ENCODE measurements at places on chromosomes 4 and X. TPM values are rescaled to one million over a fixed set of nuclear protein-coding genes. Genes with fewer than 3 reads are reported as not detected.
A peak's percentile ranks its signal among the peaks of the same experiment; 100 is the strongest.

- DNase-seq = no peak
These were observed 40.6 kb upstream of the DOCK11 start for GRCh38 chrX:118455013-118455412.

DNA sequence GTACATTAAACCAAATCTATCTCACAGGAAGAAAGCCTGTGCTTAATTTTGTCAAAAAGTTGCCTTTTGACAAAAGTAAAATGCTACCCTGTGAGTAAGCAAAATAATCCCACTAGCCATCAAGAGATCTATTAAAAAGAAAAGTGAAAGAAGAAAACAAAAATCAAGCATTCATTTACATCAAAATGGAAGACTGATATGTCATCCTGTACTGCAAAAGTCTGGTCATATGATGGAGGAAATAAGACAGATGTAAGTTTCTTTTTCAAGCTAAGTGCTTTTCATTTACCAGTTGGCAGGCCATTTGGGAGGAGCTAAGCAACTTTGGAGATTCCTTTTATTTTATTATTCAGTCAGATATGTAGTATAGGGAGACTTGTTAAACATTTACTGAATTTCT is 387.4 kb downstream of the SPOCK3 start:
- no peak for DNase-seq

The TNIP3 gene
- polyA plus RNA-seq = 0.15 TPM

- no peak for DNase-seq
These were observed 63.8 kb upstream of the ENPP6 start for GRCh38 chr4:184281231-184282139.

The AKAP17A gene
- polyA plus RNA-seq = 78.1 TPM

DNA sequence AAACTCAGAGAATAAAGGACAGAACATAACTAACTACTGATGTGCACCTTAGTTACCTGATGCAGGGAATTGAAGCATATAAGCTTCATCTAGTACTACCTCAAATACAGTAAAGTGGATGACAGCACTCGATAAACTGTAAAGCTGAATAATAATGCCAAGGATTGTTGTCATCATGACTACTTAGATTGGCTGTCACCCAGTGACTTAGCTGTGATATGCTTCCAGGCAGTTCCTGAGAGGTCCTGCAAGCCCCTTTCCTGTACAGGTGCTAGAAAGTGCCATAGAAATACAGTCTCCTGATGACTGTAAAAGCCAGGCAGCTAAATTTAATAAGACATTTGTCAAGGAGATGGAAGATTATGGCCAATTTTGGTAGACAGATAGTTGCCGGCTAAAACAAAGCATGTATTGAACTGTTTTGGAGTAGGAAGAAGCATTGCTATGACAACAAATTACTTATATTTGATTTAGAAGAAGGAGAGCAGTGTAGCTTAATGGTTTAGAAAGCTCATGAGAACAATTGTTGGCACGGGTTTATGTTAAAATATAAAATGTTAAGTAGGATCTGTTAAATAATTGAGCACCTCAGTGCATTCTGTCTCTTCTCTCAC is 29.7 kb downstream of the TMEM164 start:
- DNase-seq = no peak

DNA sequence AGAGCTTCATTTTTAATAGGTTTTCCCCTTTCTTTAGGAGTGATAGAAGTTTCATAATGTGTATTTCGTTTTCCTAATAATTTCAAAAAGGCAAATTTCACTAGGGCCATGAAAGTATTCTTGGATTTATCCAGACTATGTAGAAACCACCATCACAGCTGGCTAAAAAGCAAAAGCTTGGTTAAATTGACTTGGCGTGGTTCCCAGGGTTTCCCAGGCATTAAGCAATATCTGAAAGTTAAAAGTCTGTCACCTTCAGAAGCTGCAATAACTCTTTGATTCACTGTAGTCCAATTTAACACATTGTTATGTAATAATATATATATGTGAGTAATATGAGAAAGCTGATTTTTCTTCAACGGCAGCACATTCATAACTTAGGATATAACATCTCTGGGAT is 38.3 kb downstream of the NDNF start:
- DNase-seq = peak; percentile 62

- DNase-seq = no peak
These were observed 32.5 kb downstream of the SULT1B1 start for GRCh38 chr4:69727926-69728325.

The GAGE1 gene
- not detected for polyA plus RNA-seq

- no peak for DNase-seq
These were observed 32.5 kb downstream of the PDGFC start for GRCh38 chr4:156939139-156939538.

GRCh38 chr4:45865781-45866180 is 258.1 kb downstream of the GABRG1 start:
- DNase-seq = no peak

The SCML2 gene
- 3.6 TPM for polyA plus RNA-seq

DNA sequence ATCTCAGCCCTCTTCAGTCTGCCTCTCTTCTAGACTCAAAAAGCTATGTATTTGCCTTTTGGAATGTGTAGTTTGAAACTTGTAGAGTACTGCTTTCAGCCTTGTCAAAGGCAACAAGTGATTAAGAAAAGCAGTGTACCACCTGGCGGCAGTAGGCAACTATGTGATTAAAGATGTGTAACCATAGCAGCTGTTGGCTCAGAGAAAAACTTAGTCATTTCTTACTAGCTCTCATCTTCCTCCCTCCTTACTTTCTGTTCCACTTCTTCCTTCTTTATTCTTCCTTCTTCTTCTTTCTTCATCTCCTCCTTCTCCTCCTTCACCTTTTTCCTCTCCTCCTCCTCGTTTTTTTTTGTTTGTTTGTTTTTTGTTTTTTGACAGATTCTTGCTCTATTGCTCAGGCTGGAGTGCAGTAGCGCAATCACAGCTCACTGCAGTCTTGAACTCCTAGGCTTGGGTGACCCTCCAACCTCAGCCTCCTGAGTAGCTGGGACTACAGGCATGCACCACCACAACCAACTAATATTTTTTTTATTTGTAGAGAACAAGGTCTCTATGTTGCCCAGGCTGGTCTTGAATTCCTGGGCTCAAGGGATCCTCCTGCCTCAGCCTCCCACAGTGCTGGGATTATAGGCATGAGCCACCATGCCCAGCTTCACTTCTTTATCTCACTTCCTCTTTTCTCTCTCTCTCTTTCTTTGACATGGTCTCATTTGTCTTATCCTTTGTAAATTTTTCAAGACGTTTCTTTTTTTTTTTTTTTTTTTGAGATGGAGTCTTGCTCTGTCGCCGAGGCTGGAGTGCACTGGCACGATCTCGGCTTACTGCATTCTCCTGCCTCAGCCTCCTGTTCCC is 32.6 kb downstream of the ABHD18 start:
- no peak for DNase-seq

- no peak for DNase-seq
These were observed 516.1 kb upstream of the ZFP42 start for GRCh38 chr4:187479511-187479910.

The XAGE2 gene
- polyA plus RNA-seq = not detected

The ITGB1BP2 gene
- polyA plus RNA-seq = 5.4 TPM

DNA sequence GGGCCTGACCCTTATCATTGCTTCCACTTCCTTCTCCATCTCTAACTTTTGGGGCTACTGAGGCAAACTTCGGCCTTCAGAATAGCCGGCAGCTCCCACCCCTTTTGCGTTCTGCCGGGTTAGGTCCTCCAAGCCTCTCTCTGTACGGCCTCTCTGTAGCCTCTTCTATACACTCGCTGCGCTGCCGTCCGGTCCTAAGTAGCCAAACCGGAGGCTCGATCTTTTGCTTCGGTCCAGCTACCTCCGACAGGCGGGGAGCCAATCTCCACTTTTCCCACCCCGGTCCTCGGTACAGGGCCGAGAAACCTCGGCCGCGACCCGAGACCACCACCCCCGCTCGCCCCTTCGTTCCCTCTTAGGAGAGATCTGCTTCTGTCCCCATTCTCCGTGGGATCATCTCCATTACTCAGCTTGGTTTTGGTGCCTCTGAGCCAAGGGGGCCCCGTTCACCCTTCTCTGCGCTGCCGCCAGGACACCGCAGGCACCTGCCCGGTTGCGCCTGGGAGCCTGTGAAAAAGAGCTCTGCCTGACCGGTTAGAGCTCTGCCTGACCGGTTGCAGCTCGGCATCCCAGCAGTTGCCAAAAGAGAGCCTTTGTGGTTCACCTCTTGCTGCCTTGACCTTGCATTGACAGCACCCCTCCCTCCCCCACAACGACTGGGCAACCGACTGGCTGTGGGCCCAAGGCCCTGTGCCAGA is 1.0 kb upstream of the HTR2C start:
- DNase-seq = no peak

DNA sequence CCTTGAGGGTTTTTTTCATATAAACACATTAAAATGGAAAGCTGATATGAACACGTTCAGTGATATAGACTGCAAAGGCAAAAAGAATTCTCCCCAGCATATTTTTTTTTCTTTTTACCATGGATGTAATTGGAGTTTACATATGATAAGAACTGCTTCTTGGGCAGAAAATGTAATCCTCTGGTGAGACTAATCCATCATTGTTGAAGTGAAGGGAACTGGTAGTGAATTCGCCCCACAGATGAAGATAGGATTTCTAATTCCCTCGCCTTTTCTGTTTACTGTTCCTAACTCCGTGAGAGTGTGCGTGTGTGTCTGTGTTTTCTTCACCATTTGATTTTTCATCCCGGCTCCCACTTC is 88.9 kb downstream of the GPR143 start:
- DNase-seq = no peak

- no peak for DNase-seq
These were observed 105.7 kb downstream of the PSAPL1 start for GRCh38 chr4:7328913-7329638.

- no peak for DNase-seq
These were observed 107.3 kb downstream of the EFNB1 start for GRCh38 chrX:68936126-68936525.

GRCh38 chr4:82524570-82525152 is 37.1 kb downstream of the TMEM150C start:
- no peak for DNase-seq

DNA sequence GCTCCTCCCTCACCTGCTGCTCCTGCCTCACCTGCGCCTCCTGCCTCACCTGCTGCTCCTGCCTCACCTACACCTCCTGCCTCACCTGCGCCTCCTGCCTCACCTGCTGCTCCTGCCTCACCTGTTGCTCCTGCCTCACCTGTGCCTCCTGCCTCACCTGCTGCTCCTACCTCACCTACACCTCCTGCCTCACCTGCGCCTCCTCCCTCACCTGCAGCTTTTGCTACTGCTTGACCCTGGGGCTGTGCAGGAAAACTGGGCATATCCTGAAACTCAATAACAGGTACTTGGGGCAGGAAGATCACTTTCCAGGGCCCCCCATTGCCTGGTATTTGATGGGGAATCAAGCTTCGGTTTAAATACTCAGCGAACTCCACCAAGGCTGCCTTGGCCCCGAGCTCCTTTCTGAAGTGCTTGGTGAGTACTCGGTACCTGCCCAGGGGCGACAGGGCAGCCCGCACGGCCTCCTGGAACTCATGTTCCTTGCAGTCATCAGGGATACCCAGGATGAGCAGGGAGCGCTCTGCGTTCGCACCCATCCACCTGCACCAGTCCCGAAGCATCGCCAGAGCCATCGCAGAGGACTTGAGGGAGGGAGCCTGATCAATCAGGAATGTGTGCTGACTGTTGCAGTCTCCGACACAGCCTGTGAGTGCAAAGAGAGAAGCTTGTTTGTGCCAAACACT is 2.7 kb downstream of the PNMA6E start:
- DNase-seq = no peak

- DNase-seq = no peak
These were observed 305.4 kb downstream of the MAPK10 start for GRCh38 chr4:86054286-86055032.

DNA sequence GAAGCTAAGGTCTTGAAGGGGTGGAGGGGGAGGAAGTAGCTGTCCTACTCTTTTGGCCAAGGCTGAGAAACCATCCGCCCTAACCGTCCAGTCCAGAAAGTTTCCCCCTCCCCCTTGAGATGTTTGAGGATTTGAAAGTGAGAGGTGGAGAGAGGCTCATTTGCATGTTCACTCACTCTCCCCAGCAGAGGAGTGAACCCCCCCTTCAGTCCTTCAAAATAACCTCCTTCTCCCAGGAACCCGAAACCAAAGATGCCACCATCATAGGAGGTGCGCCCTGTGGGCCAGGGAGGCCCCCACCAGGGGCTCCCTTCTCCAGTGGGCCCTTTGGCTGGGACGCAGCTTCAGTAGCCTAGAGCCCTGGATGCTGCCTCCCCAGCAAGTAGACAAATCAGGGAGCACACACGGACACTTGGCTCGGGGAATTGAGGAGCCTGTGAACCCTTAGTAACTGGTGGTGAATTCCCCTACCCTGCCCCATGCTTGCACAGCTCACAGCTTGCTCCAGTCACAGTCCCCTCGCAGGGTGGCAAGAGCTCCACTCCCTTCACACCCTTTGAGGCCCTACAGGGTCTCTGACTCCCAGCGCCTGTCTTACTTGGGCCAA is 25.6 kb downstream of the ELF4 start:
- DNase-seq = no peak

DNA sequence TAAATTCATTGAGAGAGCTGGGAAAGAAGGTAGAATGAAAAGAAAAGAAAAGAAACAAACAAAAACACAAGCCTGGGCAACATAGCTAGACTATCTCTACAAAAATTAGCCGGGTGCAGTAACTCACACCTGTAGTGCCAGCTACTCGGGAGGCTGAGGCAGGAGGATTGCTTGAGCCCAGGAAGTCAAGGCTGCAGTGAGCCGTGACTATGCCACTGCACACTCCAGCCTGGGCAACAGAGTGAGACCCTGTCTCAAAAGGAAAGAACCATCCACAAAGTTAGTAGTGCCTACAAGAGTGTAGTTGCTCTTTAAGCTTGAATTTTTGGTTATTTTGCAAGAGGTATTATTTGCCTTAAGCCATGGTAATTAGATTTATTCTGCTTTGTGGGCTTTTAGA is 157.7 kb downstream of the CBR4 start:
- DNase-seq = no peak

DNA sequence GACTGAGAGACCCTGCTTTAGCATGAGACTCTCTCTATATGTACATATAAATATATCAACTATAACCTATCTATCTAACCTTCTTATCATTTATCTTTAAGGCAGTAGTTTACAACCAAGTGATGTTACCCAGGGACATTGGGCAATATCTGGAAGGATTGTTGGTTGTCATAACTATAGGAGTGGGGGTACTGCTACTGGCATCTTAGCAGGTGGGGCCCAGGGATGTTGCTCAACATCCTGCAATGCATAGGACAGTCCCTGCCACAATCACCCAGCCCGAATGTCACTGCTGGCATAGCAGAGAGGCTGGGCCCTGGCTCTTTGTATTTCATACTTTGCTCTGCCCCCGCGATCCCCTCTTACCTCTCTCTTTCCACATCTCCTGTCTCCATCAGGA is 397.7 kb downstream of the IL15 start:
- no peak for DNase-seq

The PCDH19 gene
- polyA plus RNA-seq = 1.7 TPM

All from ovary (tissue), 10 donors.